Cardiac fibroblast (primary cell): ENCODE measurements at places on chromosomes 12 and 14.
A peak's percentile ranks its signal among the peaks of the same experiment; 100 is the strongest.

- peak; percentile 70 for DNase-seq
Observed at GRCh38 chr14:92986254-92987147, 63.6 kb downstream of the CHGA start.

GRCh38 chr12:51923506-51924365 lies 16.4 kb downstream of the ACVRL1 start:
- peak; percentile 48 for DNase-seq

- DNase-seq, result no peak
Observed at GRCh38 chr12:130428116-130428515, 90.4 kb downstream of the PIWIL1 start.

- peak; percentile 5 for DNase-seq
Observed at GRCh38 chr14:88044776-88045446, 40.0 kb downstream of the GPR65 start.

GRCh38 chr12:45354399-45354798 lies 138.5 kb downstream of the ANO6 start:
- DNase-seq, result no peak

GRCh38 chr12:100267603-100268281 lies 765 bp downstream of the SCYL2 start:
- peak; percentile 52 for DNase-seq
